Motor neuron (in vitro differentiated cells): ENCODE measurements at places on chromosomes 2 and 18.

DNA sequence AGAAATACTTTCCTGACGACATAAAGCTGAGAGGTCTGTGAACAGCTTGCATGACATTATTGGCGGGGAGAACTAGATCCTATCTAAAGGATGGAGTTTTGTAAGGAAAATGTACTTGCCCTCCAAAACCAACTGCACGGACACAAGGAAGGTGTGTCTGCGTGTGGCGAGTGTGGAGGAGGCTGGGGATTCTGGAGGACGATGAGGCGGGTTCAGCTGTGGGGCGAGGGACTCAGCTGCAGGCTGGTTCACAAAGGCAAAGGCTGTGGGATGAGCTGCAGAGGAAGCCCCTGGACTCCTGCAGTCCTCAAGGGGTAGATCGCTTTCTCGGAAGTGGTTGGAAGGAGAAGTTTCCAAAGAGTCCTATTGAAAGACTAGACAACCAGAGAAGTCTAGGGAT is 48.2 kb downstream of the ACKR3 start:
- no peak for ATAC-seq

DNA sequence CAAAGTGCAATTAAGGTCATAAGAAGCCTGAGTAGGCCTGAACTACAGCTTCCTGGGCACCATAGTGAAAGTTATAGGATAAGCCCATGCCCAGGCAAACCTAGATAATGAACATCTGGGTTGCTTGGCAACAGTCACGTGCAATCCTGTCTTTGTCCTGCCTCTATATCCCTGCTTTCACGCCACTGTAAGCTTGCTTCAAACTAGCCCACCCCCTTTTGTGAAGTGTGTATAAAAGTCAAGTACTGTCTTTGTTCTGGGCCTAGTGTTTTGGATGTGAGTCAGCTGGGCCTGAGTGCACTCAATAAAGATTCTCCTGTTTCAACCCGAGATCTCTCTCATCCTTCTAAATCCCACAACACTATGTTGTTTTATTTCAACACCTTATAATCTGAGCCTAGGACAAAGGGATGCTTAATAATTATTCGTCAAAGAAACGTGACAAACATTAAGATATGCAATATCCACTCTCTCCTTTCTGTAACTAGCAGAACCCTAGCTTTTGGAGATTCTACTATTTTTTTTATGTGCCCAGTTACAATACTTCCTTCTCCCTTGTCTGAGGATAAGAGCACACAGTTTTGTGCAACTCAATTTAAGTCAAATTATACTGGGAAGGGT is 927.8 kb downstream of the SUCLG1 start:
- no peak for ATAC-seq

GRCh38 chr2:143802242-143802641 is 673.0 kb downstream of the ARHGAP15 start:
- no peak for ATAC-seq

DNA sequence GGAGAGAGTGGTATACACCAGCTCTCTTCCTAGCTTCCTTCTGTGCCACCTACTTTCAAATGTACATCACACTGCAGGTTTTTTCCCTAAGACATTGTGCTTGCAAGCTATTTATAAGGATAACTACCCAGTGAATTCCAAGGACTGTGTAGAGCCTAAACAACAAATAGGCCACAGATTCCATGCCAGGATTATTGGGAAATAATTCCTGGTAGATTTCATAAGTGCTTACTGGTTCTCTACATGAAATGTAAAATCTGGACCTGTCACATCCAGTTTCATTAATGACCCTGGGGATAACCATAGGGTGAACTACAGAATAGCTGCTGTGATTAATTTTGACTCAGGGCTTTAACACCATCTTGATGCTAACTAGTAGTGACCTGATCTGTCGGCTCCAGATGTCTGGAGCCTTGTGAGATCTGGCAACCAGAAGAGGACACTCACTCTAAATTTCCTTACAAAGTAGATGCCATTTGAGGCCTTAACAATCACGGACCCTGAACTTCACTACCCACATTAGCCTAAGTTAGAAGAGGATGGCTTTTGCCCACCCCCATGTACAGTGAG is 34.3 kb upstream of the LGALSL start:
- no peak for ATAC-seq

DNA sequence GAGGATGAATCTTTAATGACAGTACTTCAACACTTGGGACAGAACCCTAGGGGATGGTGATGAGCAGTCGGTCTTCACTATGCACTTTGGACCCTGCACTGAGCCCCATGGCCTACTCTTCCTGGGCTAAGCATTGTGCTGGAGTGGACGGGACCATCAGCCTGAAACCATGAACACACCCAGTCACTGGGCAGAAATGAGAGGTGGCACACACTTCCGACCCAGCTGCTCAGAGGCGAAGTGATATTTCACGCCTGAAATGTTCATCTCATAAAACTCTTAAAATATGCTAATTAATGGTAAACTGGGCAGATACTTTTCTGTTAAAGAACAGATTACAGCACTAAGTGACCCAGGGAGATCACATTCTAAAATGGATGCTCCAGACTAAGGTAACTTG is 150.3 kb upstream of the NDUFV2 start:
- ATAC-seq: no peak

- ATAC-seq: no peak
These were observed 863.7 kb downstream of the EPHA4 start for GRCh38 chr2:220708366-220708765.

DNA sequence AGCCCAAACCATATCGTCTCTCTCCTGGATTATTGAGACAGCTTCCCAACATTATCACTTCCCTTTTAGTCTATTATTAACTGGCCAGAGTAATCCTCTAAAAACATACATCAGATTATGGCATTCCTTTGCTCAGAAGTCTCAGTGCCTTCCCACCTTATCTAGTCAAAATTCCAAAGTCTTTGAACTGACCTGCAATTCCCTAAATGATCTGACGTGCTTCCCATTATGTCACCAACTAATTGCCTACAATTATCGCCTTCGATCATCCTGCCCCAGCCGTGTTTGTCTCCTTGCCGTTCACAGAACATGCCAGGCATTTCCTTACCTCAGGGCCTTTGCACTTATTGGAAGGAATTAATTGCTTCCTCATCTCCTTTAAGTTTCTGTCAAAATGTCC is 332.4 kb downstream of the IRS1 start:
- ATAC-seq: no peak

GRCh38 chr18:38611036-38611964 is 1045.7 kb upstream of the CELF4 start:
- ATAC-seq: no peak

DNA sequence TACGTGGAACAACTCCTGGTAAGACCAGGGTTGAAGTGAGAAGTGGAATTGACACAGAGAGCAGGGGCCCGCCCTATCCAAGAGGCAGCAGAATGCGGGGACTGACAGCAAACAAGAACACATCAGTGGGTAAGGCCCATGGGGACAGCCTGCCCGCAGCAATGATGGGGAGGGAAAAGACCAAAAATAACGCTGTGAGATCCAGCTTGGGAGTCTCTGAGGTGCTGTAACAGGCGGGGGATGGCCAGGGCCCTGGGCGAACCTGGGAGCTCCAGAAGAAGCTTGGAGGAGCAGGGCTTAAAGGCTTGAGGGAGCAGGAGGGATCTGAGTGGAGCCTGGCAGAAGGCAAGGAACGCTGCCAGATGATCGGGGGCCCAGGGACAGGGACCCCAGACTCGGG is 173.4 kb downstream of the TMEM200C start:
- no peak for ATAC-seq

DNA sequence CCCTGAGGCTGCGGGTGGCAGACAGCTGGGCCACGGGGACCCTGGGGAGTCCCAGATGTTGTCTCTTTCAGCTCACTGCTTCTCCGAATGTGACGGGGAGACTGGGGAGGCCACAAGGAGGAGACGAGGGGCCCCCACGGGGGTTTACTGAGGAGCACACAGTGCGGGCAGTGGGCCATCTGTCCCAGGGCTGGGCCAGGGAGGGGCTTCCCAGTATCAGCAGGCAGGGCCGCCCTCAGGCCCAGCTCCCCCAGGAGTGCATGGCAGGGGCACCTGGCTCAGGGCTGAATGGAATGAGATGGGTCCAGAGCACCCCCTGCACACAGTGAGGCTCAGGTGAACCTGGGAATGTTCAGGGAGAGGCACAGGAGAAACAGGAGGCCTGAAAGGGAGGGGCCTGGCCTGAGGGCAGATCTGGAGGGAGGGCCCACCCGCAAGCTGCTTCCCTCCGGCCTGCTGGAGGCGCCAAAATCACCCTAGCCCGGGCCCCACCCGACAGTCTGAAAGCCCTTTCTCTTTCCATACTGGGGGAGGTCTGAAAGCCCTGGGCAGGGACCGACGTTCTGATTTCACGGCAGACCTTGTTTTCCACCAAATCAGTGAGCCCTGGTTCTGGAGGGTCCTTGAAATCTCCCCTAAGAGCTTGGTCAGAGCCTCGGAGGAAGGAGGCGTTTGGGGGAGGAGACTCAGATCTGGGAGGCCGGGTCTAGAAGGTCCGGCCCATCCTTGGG is 35.5 kb upstream of the PTMA start:
- peak; percentile 8 for ATAC-seq

- ATAC-seq: no peak
These were observed 56.7 kb upstream of the ZNF236 start for GRCh38 chr18:76765649-76766048.

DNA sequence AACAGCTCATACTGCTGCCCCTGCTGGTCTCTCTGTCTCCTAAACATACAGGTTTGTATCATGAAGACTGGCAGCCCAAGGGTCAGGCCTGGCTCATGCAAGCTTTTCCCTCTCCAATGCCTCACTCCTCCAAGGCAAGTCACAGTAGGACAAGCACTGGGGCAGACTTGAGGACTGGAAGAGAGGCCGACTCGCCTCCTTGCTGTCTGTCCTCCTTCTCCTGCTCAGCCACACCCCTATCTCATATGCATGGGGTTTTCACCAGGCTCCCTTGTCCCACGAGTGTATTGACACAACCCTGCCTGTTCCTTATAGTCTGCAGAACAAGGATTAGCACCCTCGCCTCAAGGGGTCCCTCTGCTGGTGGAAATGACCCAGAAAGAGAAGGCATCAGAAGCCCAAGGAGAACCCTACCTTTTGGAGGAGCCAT is 223.7 kb downstream of the SOX11 start:
- no peak for ATAC-seq

GRCh38 chr2:223566396-223566795 is 35.8 kb downstream of the SCG2 start:
- ATAC-seq: no peak

DNA sequence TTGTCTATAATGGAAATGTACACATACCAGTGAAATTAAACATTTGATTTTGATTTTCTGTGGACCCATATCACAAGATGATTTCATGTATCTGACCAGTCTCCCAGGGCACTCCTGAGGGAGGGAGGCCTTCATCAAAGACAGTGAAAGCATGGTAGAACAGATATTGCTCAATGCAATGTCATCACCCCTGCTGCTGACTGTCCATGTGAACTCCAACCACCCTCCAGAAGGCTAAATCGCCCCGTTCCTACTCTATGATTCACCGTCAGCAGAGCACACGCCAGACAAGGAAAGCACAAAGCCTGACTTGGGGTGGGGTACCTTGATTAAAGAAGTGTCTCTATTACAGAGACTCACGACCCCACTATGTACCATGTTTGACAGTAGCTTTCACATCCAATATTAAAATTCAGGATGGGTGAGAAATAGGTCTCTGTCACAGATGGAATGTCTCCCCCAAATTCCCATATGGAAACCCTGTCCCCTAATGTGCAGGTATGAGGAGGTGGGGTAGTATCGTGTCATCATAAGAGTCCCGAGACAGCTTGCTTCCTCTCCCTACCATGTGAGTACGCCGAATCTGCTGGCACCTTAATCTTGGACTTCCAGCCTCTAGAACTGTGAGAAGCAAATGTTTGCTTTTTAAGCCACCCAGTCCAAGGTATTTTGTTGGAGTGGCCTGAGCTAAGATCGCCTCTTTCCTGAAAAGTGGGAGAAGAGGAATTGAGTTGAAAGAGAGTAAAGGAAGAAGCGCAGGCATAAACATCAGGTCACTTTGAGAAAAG is 42.4 kb downstream of the CYB5A start:
- peak; percentile 81 for ATAC-seq

DNA sequence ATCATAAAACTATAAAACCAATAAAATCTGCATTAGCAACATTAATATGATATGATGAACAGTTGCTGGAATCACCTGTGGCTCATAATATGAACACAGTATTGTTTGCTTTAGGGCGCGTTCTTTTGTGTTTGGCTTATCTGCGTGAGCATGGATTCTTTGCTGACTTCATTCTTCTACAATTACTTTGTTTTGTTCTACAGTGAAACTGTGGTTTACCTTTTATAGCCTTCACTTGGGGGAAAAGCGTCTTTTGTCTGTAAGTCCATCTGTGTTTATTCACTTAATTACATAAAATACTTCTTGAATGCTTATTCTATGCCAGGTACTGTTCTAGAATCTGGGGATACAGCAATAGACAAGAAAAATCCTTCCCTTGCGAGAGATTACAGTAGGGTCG is 74.0 kb upstream of the SEC11C start:
- no peak for ATAC-seq

- ATAC-seq: no peak
These were observed 69.4 kb upstream of the UBE2E3 start for GRCh38 chr2:180910831-180911665.

DNA sequence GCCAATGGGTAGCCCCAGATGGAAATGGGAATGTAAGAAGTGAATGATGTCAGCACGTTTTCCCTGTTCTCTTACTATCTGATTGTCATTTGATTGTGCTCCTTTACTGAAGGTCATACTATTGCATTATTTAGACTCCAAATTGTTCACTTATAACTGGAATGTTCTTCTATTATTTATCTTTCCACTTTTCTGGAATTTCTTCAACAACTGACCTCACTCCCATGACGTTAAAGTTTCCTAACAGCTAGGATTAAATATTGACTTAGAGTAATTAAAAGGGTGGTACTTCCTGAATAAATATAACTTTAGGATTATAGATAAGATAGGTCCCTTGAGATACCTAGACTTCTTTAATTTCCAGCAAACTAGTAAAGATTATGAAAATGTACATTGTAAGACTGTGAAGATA is 10.9 kb upstream of the GULP1 start:
- ATAC-seq: no peak

- no peak for ATAC-seq
These were observed 100.7 kb upstream of the CYP1B1 start for GRCh38 chr2:38176619-38177021.

- no peak for ATAC-seq
These were observed 159.6 kb downstream of the LDLRAD4 start for GRCh38 chr18:13378150-13378549.

DNA sequence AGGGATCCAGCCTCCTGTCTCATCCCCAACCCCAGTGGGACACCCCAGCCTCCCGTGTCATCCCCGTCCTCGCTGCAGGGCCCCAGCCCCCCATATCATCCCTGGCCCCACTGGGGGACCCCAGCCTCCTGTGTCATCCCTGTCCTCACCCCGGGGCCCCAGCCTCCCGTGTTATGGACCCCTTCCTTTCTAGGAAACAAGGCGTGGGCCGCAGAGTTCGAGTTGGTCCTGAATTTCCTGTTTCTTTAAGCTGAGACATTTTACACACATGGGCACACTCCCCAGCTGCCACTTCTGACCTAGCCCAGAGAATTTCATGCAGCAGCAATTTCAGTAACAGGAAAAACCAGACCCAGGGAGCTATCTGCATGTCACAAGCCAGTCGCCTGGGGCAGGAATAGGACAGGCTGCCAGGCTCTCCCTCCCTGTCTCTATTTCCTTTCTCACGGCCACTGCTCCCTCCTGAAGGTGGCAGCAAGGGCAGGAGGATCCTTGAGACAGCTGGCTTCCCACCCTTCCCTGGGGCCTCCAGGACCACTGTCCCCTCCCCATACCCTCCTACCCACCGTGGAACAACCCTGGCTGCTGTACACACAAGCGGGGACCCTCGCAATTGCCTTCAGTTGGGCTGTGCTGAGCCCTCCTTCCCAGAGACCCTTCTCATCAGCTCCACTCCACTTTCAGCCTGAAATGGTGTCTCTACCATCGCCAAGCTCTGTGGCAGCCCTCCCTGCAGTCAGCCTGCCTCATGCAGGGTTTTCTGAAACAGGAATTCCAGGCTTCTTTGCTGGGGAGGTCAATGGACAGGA is 141.9 kb upstream of the ID2 start:
- no peak for ATAC-seq
